NCI-H187 (cell line): ENCODE measurements at places on chromosomes 3 and 15.
A peak's percentile ranks its signal among the peaks of the same experiment; 100 is the strongest.

DNA sequence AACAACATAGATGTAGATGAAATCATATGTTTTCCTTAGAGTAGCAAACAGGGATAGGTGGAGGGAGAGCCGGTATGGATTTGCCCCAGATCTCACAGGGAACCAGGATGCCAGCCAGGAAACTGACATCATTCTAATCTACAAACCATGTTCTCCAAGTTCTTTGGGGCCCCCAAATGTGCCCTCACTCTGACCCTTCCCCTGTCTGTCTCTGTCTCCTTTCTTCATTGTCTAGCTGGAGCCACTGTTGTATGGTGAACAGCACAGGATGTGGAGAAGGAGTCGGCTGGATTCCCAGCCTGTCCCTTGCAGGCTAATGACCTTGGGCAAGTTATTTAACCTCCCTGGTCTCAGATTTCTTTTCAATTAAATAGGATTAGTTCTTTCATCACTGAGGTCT is 962 bp downstream of the ATP13A5 start:
- DNase-seq = no peak

GRCh38 chr3:190432216-190432615 is 17.5 kb downstream of the TMEM207 start:
- no peak for DNase-seq

GRCh38 chr15:57861034-57861638 is 154.6 kb downstream of the POLR2M start:
- peak; percentile 4 for DNase-seq

DNA sequence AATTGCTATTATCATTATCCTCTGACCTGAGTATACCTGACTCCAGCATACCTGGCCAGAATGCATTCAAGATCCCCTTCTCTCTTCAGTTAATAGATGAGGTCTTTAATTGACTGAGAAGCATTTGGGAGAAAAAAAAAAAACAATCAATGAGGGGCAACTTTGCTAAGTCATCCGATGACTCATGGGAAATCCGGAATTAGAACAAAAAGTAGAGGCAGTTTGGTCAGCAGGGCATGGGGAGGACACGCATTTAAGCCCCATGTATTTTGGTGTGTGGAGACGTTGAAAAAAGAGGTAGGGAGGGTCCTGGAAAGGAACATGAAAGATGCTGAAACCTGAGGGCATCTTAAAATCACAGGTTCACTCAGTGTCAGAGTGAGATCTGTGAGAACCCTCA is 256.2 kb downstream of the RORA start:
- no peak for DNase-seq

DNA sequence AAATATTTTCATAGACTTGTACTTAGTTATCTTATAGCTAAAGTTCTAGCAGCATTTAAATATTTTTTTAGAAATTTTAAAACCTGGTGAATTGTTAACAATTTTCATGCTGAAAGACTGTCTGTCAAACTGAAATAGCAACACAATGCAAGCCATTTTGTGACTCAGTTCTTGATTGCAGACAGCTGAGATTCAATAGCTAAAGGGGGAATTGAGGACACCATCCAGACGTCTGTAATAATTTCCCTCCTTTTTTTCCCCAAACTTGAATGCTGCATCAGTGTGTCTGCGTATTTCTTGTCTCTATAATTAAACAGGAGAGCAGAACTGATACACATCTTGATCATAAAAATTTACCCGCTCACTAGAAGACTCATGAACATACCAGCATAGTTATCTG is 468.3 kb downstream of the GBE1 start:
- DNase-seq = no peak

- no peak for DNase-seq
Measured at GRCh38 chr3:129312021-129312639, 33.5 kb downstream of the HMCES start.

DNA sequence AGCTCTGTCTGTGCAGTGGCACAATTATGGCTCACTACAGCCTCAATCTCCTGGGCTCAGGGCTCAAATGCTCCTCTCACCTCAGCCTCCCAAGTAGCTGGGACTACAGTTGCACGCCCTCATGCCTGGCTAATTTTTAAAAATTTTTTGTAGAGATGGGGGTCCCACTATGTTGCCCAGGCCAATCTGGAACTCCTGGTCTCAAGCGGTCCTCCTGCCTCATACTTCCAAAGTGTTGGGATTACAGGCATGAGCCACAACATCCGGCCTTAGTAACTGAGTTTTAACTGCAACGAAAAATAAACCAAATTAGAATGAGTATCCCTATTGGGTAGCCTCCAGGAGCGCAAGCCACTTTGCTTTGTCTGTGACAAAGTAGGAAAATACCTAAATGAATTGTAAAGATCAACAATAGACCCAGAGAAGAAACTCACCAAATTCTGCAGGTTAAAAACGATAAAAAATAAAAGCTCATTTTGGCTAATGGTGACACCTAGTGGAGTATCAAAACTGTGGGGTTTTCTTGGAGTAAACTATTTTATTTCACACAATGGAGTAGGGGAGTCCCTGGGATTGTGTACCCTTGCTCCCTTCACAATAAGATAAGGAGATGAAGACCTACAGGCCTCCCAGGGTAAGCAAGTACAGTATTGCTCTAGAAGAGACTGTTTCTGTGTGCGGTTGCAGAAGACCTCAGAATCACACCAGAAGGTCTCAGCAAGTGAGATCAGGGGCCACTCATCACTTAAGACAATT is 21.0 kb upstream of the CA12 start:
- DNase-seq = no peak

GRCh38 chr3:169772305-169772896 is 795 bp upstream of the MYNN start:
- DNase-seq = peak; percentile 65

- DNase-seq = no peak
Measured at GRCh38 chr15:41133454-41133853, 17.4 kb upstream of the INO80 start.
